Osteoblast (primary cell): ENCODE measurements at places on chromosomes 2 and 18.

DNA sequence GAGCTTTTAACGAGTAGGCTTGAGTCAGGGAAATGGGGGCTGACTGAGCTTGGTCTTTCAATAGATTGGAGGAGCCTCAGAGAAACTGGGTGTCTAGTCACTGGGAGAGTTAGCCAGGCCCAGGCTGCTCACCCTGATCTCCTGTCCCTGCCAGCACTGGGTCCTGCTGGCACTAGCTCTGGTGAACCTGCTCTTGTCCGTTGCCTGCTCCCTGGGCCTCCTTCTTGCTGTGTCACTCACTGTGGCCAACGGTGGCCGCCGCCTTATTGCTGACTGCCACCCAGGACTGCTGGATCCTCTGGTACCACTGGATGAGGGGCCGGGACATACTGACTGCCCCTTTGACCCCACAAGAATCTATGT, 720 bp downstream of the KRTCAP3 start:
- DNase-seq, result peak; percentile 74

DNA sequence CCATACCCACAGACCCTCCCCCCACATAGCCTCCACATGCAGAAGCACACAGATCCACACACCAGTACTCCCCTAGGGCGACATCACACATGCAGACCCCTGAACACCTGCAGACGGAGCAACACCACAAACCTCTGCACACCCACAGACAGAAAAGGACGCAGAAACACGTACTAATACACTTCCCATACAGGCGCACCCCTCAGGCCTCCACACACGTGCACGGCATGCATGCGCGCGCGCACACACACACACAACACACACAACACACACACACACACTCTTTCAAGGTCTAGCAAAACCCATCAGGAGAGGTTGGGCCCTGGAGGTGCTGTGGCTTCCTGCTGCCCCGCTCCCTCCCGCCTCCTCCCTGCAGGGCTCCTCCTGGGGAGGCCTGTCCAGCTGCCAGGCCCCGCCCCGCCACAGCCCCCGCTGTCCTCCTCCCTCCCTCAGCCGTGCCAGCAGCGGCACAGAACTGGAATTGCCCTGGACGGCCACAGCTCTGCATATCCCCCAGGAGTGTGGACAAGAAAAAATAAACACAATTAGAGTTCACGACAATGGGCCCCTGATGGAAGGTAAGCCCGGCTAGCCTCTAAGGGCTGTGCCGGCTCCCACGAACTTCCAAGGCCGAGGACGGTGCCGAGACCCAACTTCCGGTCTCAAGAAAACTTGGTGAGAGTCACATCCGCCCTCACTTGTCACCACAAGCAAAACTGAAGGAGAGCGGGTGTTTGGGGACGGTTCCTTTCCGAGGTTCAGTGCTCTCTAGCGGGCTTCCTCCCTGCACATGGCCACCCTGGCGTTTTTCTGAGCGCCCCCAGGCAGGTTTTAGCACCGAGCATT, 6.8 kb downstream of the ZFP36L2 start:
- DNase-seq, result peak; percentile 95

DNA sequence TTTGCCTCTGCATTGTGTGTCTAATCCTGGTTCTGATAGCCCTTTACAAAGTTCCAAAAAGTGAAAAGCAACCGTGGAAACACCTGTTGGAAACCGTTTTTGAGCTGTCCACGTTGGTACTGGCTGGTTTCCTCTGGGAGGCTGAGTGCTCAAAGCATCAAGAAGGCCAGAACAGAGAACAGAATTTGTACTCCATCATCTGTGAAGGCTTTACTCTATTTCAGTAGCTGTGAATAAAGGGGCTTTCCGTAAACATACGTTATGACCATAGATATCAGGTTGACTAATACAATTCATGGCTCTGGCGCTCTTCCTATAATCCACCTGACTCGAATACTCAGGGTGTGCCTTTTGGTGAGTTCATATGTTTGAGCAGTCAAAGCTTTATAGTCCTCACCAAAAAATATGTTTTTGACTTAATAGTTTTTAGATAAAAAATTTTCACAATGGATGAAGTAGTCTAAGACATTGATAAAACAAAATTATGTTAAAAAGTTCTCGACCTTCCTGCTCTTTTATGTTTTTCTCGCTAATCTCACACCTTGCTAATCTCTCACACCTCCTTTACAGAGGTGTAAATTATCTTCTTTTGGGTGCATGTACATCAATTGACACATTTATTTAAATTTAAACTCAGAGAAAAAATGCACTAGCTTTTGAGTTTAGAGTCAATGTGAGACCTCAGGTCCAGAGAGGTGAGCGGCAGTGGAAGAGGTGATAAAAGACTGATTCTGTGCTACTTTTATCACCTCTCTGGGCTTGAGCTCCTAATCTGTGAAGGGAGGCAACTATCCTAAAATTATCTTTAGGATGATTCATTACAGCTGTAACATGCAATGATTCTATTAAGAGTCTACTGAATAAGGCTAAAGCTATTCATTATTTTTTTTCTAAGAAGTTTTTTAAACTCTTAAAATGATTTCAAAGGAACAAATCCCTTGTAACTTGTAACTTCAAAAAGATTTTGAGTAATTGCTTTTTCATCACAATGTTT, 65.3 kb downstream of the CXCR4 start:
- no peak for DNase-seq

- DNase-seq, result peak; percentile 92
Measured at GRCh38 chr2:10220902-10221391, 81.8 kb upstream of the HPCAL1 start.

- no peak for DNase-seq
Measured at GRCh38 chr2:11011359-11011758, 99.6 kb downstream of the KCNF1 start.

DNA sequence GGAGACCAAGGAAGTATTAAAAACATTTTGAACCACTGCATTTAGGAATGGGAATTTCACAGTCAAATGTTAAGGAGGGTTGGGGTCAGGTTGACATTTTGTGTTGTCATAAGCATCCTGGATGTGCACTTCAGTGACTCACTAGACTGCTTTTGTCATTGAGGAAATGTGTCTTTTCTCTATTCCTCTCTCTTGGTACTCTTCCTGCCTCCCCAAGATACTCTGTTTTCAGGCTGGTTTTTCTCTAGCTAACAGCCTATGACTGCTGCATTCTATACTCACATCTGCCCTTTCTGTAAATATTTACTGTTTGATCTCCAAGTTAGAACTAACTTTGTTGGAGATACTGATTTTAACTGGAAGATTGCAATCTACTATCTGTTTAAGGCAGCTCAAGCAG, 23.4 kb downstream of the XRCC5 start:
- DNase-seq, result no peak

- no peak for DNase-seq
Measured at GRCh38 chr2:68171146-68171545, 13.5 kb downstream of the PNO1 start.

DNA sequence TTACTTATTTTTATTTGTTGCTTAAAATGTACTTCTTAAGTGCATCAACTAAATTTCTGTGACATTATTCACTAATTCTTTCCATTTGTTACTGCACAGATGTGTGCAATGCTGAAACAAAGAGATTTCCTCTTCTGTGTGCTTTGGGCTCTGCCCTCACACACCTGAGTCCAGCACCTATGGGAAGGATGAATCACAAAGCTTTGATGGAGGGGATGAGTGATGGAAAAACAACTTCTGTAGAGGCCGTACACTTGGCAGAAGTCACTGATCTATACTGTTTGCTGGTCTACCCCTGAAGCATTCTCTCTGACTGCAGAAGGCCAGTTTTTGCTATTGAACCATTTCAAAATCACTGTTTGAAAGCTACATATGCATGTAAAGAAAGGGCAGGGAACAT, 178.4 kb downstream of the ZEB2 start:
- no peak for DNase-seq

DNA sequence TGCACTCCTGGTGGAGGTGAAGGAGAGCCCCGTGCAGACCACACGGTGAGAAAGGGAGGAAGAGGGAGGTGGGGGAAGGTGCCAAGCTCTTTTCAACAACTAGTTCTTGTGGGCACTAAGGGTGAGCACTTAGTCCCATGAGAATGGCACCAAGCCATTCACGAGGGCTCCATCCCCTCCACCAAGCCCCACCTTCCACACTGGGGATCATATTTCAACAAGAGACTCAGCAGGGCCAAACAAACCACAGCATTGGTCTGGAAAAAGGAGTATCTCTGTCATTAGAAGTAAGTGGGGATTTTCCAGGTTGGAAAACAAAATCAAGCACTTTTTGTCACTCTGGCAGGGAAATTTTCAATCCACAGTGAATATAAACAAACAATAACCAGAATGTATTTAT, 38.4 kb downstream of the ZAP70 start:
- no peak for DNase-seq

- peak; percentile 74 for DNase-seq
Measured at GRCh38 chr2:106841886-106842645, 43.9 kb downstream of the ST6GAL2 start.

GRCh38 chr2:232249096-232249495, 129.5 kb upstream of the ALPP start:
- no peak for DNase-seq

GRCh38 chr2:108029912-108030311, 43.6 kb downstream of the SLC5A7 start:
- DNase-seq, result no peak

GRCh38 chr18:65282096-65282495, 468.7 kb upstream of the CDH7 start:
- no peak for DNase-seq

GRCh38 chr18:27649621-27650020, 464.5 kb upstream of the CHST9 start:
- no peak for DNase-seq

- DNase-seq, result no peak
Measured at GRCh38 chr2:74316627-74317295, 26.5 kb downstream of the SLC4A5 start.

DNA sequence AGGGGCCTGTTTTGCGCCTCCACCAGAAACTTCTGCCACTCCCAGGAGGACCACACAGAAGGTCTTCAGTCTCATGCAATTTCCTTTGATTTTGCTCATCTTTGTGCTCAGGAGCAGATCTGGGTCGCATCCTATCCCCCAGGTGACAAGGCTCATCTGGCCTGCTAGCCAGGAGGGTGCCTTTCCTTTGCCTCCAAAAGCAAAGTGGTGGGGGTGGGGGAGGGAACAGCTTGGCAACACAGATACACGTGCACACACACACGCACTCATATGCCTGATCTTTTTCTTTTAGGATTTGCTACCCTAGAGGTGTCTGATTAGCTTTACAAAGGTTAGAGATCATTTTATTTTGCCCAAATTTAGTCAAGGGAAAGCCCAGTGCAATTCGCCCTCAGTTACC, 13.8 kb upstream of the SPATA3 start:
- no peak for DNase-seq

DNA sequence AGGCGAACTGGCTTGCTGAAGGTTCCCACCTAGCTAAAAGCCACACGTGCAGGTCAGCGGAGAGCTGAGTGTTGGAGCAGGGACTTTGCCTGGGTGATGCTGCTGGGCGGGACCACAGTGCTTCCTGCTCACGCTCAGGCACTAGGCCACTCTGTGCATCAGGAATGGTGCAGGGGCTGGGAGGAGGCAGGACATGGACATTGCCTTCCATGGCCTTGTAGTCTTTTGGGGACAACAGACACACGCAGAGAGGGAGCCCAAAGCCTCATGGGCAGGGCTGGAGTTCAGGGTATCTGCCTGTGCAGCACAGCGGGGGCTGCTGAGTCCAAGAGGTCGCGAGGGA, 207.2 kb downstream of the ZBTB7C start:
- no peak for DNase-seq

- no peak for DNase-seq
Measured at GRCh38 chr18:11983592-11983991, 2.3 kb downstream of the IMPA2 start.

GRCh38 chr18:24380163-24380747, 17.4 kb downstream of the OSBPL1A start:
- no peak for DNase-seq

GRCh38 chr18:13372531-13372951, 154.0 kb downstream of the LDLRAD4 start:
- peak; percentile 27 for DNase-seq

DNA sequence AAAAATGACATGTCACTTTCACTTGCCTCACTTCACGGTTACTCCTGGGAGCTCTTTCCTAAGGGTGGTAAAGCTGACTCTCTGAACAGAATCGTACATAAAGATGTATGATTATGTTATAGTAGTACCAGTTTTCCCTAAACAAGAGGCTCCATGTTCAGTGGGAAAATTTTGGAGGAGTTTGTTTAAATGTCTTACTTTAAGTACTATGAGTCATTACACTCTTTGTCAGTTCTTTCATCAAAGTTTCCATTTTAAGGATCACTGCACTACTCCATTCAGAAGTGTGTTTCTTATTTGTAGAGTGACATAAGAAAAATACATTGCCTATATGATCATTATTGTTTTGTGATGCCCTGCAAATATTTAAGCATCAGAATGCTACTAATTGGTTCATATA, 121.1 kb upstream of the FIGN start:
- no peak for DNase-seq

DNA sequence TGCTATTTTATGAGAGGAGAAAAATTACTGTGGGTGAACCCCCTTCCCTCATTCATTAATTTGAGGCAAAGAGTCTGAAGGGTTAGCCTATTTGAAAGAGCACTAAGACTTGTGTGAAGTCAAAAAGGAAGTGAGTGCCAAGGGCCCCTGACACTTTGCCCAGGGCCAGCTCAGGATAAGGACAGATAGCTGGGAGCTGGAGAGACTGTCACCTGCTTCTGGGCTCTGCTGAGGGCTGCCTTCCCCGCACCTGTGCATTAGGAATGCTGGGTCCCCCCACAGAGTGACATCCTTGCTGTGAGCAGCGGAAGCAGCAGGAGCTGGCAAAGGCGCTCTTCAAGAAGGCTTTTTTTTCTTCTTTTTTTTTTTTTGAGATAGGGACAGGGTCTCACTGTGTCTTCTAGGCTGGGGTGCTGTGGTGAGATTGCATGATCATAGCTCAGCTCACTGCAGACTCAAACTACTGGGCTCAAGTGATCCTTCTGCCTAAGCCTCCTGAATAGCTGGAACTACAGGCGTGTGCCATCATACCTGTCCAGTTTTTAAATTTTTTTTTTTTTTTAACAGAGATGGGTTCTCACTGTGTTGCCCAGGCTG, 148.3 kb downstream of the AQP4 start:
- DNase-seq, result no peak

GRCh38 chr2:145351864-145352425, 832.0 kb upstream of the ZEB2 start:
- no peak for DNase-seq

GRCh38 chr2:217694291-217694690, 308.5 kb downstream of the TNS1 start:
- no peak for DNase-seq

- DNase-seq, result peak; percentile 76
Measured at GRCh38 chr2:226652369-226652768, 147.3 kb downstream of the IRS1 start.

DNA sequence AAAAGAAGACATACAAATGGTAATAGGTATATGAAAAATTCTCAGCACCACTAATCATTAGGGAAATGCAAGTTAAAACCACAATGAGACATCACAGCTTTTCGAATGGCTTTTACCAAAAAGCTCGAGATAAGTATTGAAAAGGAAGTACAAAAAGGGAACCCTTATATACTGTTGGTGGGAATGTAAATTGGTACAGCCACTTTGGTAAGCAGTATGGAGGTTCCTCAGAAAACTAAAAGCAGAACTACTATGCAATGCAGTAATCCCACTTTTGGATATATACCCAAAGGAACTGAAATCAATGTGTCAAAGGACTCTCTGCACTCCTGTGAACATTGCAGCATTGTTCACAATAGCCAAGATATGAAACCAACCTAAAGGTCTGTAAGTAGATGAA, 107.5 kb upstream of the SPATS2L start:
- no peak for DNase-seq

- DNase-seq, result peak; percentile 30
Measured at GRCh38 chr2:223549215-223549614, 52.9 kb downstream of the SCG2 start.

GRCh38 chr2:237841051-237841450, 18.4 kb upstream of the RAMP1 start:
- DNase-seq, result no peak

GRCh38 chr2:204437815-204438756, 107.2 kb upstream of the PARD3B start:
- DNase-seq, result peak; percentile 25
